ENCODE measurements at places on chromosomes 12 and 14.

GRCh38 chr12:131117438-131118245 is 163.9 kb downstream of the ADGRD1 start:
- DNase-seq, result no peak

DNA sequence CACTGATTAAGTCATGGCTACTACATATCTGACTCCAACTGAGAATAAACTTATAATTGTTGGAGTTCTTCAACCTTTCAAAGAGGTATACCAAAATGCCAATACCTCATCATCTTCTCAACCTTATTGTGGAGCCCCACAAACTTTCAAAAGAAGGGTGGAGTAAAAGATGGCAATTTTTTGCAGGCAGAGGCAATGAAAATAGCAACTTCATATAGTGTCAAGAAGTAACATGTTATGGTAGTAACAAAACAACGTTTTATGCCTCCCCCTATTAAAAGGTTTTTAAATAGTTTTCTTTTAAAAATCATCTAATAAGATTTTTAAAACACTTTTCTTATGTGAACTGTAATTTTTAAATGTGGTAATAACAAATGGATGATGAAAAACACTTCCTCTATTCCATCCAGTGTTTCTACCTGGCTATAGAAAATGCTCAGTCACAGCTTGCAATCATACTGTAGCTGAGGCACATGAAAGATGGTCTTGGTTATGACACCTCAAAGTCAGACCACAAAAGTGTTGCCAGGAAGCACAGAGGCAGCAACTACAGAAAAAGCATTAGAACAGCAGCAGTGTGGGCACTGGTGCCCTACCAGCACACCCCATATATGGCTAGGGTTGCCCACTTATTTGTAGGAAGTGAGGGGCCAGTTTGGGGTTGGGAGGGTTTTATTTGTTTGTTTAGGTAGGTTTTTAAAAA is 7.0 kb downstream of the PPP1R12A start:
- no peak for DNase-seq

DNA sequence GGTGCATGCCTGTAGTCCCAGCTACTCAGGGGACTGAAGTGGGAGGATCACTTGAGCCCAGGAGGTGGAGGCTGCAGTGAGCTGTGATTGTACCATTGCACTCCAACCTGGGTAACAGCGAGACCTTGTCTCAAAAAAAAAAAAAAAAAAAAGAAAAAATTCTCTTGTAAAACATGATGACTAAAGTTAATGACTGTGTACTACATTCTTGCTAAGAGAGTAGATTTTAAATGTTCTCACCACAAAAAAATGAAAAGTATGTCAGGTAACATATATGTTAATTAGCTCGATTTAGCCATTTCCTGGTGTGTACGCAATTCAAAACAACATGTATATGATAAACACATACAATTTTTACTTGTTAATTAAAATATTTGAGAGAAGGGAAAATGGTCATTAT is 480.7 kb upstream of the RGS6 start:
- no peak for DNase-seq

- DNase-seq, result no peak
Measured at GRCh38 chr12:105740970-105741725, 397.6 kb downstream of the NUAK1 start.

- DNase-seq, result no peak
Measured at GRCh38 chr14:64928239-64929013, 14.1 kb downstream of the GPX2 start.

- DNase-seq, result no peak
Measured at GRCh38 chr12:64510667-64511066, 58.7 kb downstream of the TBK1 start.

All from naive B cell (primary cell).